ENCODE measurements at places on chromosomes 13 and 19.

DNA sequence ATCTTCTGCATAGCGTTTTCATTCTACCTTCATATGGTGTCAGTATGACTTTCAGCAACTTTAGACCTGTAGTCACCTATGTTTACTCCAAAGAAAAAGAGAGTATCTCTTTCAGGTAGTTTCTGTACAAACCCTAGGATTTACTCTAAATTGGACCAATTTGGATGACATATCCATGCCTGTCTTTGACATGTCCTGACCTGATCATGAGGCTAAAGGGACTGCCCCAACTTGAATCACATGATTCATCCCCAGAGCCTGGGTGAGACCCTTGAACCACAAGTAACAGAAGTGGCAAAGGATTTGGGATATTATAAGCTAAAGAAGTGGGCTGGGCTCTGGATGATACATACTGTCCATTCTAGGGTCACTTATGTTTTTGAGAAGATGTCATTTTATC lies 124.5 kb upstream of the CSNK1A1L start:
- no peak for DNase-seq

DNA sequence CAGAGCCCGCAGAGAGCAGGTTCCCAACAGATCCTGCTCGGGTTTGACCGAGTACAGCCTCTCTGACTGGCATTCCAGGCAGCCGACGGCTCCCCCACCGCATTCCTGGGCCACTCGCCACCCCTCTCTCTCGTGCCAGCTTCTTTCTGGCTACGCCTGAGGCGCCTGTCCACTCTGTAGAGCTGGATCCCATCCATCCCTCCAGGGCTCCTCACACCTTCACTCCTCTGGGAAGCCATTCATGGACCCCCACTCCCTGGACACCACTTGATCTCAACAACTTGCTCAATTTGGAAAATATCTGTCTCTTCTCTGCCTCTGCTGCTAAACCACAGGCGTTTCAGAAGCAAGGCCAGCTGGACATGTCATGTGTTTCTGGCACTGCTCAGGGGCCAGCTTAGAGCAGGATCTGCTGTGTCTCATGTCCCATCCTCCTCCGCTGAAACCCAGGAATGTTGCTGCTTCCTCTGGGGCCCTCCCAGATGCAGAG lies 30.6 kb upstream of the ATP1A3 start:
- peak; percentile 64 for DNase-seq

DNA sequence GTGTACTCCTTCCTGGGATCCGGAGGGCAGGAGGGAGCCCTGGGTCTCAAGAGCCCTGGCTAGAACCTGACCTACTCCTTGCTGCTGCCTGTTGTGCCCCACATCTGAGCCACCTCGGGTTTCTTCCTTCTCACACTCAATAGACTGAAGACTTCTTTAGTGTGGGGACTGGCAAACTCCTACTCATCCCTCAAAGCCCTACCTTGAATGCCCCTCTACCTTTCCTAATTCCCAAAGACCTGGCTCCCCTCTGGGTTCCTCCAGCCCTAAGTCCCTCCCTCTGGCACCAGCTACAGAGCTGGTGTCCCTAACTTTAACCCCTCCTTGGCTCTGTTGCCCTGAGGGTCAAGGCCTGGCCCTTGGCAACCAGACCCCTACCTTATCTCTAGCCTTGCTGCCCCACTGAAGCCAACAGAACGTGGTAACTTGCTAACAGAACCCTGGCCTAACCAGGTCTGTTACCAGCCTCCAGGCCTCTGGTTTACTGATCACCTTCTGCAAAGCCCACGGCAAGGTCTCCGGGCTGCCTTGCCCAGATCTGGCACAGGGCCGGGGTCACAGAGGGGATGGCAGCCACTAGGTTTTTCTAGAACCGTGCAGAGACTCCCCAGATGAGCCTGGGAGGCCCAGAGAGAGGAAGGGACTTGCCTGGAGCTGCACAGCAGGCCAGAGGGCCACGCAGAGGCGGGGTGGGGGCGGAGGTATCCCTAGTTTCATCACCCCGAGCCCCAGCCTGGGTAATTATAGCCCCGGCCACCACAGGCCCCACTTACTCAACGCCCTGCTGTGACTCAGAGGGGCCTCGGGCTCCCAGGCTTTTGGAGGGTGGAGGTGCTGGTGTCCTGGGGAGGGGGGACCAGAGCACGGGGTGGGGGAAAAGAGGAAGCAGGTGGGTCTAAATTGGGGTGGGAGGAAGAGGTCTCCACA lies 15.3 kb downstream of the ZBTB7A start:
- DNase-seq, result peak; percentile 85

- DNase-seq, result no peak
Measured at GRCh38 chr19:33302974-33303790, 848 bp upstream of the CEBPA start.

- no peak for DNase-seq
Measured at GRCh38 chr13:49450105-49450819, 6.2 kb downstream of the SETDB2 start.

- DNase-seq, result peak; percentile 45
Measured at GRCh38 chr13:40190641-40191100, 475.8 kb downstream of the FOXO1 start.

GRCh38 chr13:86882107-86882506 lies 789.1 kb upstream of the SLITRK5 start:
- DNase-seq, result no peak

DNA sequence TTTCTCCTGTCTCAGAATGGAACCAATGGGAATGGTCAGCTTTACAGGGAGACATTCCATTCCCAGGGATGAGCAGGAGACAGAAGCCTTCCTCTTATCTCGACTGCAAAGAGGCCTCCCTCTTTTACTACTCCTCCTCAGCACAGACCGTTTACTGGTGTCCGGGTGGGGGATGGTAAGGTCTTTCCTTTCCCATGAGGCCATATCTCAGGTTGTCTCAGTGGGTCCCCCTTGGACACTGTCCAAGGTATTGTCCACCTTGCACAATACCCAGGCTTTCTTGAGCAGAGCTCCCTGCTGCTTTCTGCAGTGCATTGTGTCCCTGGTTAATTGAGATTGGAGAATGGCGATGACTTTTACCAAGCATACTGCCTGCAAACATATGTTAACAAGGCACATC lies 7.5 kb upstream of the ZNF808 start:
- DNase-seq, result no peak

Data from A172 (cell line).